Hematopoietic multipotent progenitor cell treated with erythropoietin and hydrocortisone succinate and interleukin-3 and kit ligand, for 4 days (in vitro differentiated cells): ENCODE measurements at places on chromosomes 12 and 14.

DNA sequence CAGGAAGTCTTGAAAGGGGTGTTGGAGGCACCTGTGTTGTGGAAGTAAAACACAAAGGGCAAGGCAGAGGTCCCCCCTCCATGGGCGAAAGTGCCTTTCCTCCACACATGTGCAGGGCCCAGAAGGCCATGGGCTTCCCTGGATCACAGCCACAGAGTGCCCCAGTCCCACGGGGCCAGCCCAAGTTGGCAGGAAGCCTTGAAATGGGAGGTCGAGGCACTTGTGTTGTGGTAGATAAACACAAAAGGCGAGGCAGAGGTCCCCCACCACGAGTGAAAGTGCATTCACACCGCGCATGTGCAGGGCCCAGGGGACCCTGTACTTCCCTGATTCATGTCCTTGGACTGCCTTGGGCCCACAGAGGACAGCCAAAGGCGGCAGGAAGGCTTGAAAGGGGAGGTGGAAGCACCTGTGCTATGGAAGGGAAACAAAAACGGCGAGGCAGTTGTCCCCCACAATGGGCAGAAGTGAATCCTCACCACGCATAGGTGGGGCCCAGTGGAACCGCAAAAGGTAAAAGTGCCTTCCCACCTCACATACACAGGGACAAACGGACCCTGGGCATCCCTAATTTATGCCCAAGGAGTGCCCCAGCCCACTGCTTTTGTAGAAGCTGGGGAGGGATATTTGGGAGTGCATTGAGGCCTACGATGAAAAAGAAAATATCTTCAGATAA is 585.4 kb downstream of the ALG10 start:
- no peak for DNase-seq

DNA sequence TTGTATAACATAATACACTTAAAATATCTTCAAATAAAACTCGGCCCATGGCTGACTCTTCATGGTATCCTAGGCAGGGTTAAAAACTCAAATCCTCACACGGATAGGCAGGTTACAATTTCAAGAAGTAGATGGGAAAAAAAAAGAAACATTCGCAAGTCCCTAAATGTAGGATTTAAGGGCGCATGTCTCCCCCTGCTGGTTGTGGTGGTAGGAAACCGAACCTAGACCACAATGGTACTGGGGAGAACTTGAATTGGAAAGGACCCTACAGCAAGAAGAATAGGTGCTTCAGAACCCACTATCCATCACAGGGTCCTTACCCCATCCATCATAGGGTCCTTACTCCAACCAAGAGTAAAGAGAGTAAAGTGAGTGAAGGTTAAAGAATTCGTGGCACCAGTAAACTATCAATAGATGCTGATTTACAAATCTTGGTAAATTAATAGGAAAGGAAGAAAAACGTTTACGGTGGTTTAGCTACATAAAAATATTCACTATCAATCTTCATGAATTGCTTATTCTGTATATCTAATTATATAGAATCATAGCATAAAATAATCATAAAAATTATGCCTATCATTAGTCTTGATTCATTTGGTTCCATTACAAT is 3.3 kb upstream of the CIPC start:
- DNase-seq, result peak; percentile 93

DNA sequence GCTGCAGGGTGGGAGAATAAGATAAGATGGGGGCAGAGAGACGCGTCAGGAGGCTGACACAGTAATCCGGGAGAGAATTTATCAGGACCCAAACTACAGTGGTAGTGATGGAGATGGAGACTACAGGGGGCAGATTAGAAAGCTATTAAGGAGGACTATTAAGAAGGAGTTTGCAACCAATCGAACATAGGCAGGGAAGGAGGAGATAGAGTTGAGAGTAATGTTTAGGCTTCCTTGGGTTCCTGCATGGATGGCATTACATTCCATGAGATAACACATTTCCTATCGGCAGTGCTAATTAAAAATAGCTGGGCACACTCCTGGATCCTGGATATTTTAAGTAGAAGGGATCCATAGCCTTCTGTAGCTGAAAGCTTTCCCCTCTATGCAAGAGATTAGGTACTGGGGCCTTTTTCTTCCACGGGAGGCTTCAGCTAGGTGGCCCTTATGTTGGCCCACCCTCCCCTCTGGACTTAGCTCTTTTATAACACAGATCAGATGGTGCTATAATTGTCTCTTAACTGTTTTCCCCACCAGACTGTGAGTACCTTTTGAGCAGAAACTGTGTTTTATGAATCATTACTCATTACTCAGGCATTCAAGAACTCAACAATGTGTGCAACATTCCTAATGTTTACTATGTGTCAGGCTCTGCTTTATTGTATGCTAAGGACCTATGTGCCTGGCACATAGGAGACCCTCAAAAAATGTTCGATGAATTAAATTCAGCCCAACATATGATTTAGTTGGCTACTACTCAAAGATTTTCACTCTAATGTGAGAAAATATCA is 113.0 kb downstream of the RMST start:
- DNase-seq, result no peak

- DNase-seq, result no peak
These were observed 3.3 kb downstream of the FLRT2 start for GRCh38 chr14:85533023-85533860.

- DNase-seq, result peak; percentile 81
These were observed 6.9 kb upstream of the MED13L start for GRCh38 chr12:116284396-116284795.

DNA sequence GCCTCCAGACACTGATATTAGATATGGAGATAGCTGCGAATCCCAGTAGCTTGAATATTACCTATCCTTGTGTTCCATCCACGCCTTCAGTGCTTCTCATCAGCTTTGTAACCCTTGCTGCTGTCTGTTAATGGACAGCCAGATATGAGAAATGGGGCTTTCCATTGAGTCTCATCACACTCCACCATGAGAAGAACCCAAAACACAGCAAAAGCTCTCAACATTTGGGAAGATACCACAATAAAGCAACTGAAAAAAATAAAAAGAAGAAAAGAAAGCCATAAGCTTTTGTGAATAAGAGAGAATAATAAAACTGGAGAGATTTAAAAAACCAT is 225.4 kb downstream of the GALC start:
- DNase-seq, result no peak

DNA sequence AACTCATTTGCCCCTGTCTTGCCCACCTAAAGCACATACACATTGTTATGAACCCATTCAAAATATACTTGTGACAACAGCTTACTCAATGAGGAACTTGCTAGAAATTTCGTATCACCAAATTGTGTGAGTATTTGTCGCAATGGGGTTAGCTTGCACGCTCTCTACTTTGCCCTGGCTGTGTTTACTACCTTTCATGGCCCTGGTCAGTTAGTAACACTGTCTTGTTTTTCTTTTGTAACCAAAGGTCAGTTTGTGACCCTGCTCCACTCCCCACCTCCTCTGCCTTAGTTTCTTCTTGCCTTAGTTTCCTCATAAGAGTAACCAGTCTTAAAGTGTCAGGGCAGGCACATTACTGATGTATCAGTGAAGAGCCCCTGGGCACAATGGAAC is 205.8 kb upstream of the EEA1 start:
- no peak for DNase-seq

GRCh38 chr12:58615047-58615446 is 305.3 kb downstream of the LRIG3 start:
- no peak for DNase-seq

- peak; percentile 18 for DNase-seq
These were observed 115.6 kb downstream of the BTG1 start for GRCh38 chr12:92029902-92030586.

GRCh38 chr12:100189636-100190394 is 10.8 kb upstream of the ACTR6 start:
- DNase-seq, result no peak

DNA sequence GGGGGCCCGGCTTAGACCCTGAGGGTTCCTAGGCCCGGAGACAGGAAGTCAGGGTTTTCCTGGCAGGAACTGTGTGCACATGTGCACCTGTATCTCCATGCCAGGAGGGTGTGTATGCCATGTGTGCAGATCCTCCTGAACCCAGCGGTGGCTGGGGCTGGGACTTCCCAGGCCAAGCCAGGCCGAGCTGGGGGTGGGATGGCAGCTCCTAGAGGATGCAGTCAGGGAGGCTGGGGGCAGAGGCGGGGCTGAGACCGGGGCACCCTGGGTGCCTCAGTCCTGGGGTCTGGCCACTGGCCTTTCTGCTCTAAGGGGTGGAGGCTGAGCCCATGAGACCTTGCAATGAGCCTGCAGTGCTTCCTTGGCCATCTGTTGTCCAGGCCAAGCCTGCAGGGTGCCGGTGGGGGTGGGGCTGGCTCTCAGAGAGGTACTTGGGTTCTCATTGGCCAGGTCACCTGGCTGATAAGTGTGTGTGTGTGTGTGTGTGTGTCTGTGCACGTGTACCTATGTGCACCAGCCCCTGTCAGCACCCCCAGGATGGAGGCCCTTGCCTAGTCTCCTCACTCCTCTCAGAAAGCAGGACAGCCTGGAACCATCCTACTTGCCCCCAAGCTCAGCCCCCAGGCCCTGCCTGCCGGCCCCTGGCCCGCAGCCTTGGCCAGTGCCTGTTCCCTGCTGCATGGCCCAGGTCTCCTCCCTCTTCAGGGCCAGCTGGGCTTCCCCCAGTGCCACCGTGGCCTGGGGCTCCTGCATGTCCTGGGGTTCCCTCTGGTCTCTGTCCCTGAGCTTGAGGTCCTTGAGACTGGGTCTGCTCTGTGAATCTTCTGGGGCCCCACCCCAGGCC is 10.6 kb upstream of the TNFAIP2 start:
- no peak for DNase-seq

- no peak for DNase-seq
These were observed 37.8 kb upstream of the DDHD1 start for GRCh38 chr14:53190938-53191337.

DNA sequence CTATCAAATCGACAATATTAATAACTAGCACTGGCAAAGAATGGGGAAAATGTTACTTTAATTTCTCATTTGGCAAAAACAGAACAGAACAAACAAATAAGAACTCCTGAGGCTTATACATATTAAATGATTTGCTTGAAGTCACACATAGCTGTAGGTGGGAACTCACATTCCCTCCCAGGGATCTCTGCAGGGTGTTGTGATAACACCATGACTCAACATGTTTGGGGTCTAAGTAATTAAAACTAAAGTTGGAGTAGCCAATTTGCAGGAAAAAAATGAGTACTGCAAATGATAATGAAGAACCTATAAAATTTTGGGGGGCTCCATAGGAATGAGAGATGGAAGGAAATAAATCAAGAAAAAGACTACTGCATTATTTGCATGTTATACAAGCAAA is 27.5 kb downstream of the UNC79 start:
- peak; percentile 1 for DNase-seq

GRCh38 chr12:29961231-29961630 is 177.5 kb upstream of the TMTC1 start:
- DNase-seq, result no peak

DNA sequence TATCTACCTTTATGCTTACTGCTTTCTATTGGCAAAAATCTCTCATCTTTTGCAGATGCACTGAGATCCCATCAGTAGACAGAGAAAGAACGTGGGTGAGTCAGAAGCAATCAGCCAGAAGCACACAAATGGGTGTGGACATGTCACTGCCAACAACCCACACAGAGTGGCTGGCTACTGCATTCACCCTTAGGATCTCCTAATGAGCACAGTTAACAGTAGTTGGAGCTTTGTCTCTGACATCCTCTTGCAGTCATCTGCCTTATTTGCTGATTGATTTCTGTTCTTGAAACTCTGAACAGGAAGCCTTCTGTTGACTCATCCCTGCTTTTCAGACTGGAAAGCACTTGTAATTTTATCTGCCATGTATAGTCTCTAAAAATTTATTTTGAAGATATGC is 117.2 kb downstream of the RGS6 start:
- DNase-seq, result peak; percentile 59

- no peak for DNase-seq
These were observed 21.4 kb upstream of the GSG1 start for GRCh38 chr12:13124656-13125505.

- no peak for DNase-seq
These were observed 215.9 kb downstream of the CHST11 start for GRCh38 chr12:104672501-104673265.

GRCh38 chr12:6430124-6430989 is 14.4 kb upstream of the CD27 start:
- DNase-seq, result peak; percentile 98

- DNase-seq, result no peak
These were observed 48.0 kb upstream of the ALG10B start for GRCh38 chr12:38268612-38269011.

DNA sequence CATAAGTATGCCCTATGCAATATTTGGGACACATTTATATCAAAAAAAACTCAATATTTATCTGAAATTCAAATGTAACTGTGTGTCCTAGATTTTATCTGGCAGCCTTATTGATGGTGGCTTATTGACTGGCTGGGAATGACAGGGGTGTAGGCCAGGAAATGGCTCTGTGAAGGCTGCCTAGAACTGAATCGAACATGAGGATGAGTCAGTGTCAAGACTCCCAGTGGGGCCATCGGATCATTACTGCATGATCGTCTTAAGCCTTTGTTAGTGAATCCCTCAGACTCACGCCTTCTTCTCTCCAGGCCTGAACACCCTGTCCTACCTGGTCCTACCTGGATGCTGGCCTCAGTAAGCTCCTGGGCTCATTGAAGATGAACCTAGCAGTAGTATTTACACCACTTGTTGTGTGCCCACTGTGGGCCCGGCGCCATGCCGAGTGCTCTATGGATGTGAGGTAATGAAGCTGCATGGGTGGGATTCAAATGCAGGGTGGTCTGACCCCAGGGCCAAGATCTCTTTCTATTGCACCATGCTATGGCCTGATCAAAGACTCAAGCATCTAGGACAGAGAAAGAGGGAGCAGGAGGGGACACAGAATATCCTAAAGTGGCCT is 21.0 kb upstream of the FAIM2 start:
- no peak for DNase-seq

DNA sequence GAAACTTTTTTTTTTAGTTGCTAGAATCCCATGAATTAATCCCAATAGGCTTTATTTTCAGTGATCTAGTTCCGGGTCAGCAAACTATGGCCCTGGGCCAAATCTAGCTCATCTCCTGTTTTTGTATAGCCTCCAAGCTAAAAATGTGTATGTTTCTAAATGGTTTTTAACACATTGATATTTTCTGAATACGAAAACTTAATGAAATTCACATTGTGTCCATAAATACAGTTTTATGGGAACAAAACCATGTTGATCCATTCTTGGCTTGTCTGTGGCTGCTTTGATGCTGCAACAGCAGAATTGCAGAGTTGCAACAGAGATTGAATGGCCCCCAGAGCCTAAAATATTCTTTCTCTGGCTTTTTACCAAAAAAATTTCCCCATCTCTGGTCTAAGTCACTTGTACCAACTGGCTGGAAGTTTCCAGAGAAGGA is 47.5 kb downstream of the ZNF664 start:
- no peak for DNase-seq

- DNase-seq, result no peak
These were observed at the start of gene MSI1 for GRCh38 chr12:120368789-120369602. Gene MSI1 (minus strand): TSS chr12:120369164. CDS start chr12:120369091, 73 bp downstream.

DNA sequence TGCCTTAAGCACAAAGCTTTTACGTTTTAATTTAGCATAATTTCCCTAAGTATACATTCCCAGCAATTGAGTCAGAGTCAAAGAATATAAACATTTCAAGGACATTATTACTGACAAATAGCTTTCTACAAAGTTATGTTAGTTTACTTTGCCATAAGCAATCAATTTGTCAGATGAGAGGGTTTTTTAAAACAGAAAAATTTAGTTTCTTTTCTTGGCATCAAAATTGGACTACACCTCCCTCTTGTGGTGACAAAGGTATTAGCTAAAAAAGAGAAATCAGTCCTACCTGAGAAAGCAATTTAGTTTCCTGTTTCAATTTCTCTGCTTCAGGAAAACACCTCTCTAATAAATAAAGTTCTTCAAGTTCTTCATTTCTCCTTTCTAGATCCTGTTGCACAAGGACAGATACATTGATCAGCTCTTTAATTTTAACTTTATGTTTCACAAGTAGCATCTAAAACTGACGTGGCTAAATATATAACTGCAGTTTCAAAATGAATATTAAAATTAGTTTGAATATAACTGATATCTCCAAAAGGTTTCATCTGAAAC is 39.9 kb downstream of the DNAI7 start:
- DNase-seq, result peak; percentile 65
